Effector CD8-positive, alpha-beta T cell (primary cell): ENCODE measurements at places on chromosomes 7 and 10.

DNA sequence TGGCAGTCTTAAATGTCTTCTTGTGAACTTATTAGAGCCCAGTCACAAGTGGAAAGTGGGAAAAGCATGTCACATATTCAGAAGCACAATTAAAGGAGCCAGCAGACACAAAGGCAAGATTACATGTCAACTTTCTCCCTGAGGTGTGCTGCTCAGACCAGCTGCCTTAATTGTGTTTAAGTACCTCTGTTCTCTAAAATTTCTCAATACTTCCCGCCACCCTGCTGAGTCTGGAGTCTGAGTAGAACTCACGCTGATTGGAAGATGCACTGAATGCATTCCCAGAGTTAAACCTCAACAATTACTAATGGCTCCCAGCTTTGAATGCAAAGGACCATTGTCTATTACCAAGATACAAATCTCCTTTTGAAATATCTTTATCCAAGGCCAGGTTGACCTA lies 166.4 kb upstream of the COBL start:
- DNase-seq, result no peak

- no peak for DNase-seq
These were observed 25.9 kb upstream of the GALNT11 start for GRCh38 chr7:151999424-152000090.

DNA sequence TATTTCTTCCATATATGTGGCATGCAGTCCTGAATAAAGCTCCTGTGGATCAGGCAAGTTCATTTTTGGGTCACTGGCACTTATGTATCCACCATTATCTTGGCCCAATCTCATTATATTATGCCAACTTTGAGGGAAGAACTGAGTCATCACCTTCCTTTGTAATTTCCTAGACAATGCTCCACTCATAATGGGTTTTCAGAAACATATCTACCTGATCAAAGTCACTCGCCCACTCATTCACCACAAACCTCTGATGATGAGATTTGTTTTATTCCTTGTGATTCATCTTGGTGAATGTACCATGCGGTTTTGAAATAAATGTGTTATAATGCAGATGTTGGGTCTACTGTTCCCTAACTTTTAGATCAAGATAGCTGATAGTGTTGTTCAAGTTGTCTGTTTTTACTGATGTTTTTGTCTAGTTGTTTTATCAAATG lies 525.8 kb downstream of the KIF20B start:
- no peak for DNase-seq

DNA sequence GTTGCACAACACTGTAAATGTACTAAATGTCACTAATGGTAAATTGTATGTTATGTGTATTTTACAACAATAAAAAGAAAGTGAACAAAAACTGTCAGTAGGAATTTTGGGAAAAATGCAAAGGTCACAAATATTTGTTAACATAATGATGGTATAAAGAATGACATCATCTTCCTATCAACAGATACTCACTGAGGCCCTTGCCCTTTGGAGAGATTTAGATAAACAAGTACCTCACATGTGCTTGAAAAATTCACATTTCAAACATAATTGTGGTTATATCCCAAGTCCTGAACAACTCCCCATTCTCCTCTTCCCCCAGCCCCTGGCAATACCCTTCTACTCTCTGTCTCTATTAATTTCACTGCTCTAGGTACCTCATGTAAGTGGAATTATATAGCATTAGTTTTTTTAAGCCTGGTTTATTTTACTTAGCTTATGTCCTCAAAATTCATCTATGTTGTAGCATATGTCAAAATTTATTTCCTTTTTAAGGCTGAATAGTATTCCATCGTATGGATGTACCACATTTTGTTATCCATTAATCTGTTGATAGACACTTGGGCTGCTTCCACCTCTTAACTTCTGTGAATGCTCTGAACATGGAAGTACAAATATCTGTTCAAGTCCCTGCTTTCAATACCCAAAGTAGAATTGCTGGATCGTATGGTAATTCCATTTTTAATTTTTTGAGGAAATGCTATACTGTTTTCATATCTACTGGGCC lies 90.5 kb downstream of the WIPF3 start:
- no peak for DNase-seq

GRCh38 chr10:72981028-72981881 lies 26.6 kb upstream of the PLA2G12B start:
- DNase-seq, result no peak

GRCh38 chr10:4822208-4822607 lies 3.8 kb upstream of the AKR1E2 start:
- DNase-seq, result no peak

DNA sequence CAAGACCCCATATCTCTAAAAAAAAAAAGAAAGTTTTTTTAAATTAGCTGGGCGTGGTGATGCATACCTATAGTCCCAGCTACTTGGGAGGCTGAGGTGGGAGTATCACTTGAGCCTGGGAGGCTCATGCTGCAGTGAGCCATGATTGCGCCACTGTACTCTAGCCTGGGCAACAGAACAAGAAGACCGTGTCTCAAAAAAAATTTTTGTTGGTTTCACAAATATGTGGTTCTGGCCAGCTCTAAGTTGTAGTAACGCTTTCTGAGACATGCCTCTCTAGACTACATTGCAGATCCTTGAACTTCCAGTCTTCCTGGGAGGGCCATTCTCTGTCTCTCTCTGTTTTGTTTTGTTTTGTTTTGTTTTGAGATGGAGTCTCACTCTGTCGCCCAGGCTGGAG lies 24.6 kb upstream of the RHBDD2 start:
- DNase-seq, result no peak

GRCh38 chr7:139887992-139888481 lies 59.0 kb downstream of the TBXAS1 start:
- no peak for DNase-seq

DNA sequence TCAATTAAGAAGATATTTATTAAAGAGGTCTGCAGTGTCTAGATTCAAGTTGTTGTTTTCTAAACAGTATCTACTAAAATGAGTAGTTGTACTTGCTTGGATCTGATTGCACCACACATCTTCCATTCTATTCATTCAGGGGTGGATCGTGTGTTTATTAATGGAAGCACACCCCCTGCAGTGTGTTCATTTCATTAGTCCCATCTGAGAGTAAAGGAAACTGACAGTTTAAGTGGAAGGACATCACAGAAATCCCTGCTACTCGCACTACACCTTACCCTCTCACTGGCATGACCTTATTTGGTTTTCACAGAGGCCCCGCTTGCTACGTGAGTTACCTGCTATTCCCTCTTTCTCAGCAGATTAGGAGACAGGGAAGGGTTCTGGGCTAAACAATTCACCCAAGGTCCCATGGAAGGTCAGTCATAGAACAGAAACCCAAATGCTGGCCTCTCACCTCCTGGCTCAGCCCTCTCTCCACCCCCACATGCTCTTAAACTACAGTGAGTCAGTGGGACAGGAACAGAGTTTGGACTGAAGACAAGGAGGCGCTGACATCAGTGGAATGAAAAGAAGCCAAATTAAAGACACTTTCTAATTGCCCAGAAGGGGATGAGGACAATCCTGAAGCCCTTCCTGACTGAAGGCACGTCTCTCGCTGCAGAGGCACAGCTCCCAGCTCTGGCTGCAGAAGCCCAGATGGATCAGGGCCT lies 369.2 kb upstream of the NRP1 start:
- DNase-seq, result no peak

- DNase-seq, result no peak
These were observed 42.6 kb upstream of the GSAP start for GRCh38 chr7:77458786-77459185.

- DNase-seq, result no peak
These were observed 213.1 kb downstream of the C7orf25 start for GRCh38 chr7:42698600-42699374.
